ENCODE measurements at places on chromosomes 3 and 15.

GRCh38 chr3:10581251-10581650, 75.9 kb upstream of the ATP2B2 start:
- no peak for DNase-seq

GRCh38 chr3:151276687-151277042, 1.7 kb downstream of the P2RY14 start:
- DNase-seq = no peak

DNA sequence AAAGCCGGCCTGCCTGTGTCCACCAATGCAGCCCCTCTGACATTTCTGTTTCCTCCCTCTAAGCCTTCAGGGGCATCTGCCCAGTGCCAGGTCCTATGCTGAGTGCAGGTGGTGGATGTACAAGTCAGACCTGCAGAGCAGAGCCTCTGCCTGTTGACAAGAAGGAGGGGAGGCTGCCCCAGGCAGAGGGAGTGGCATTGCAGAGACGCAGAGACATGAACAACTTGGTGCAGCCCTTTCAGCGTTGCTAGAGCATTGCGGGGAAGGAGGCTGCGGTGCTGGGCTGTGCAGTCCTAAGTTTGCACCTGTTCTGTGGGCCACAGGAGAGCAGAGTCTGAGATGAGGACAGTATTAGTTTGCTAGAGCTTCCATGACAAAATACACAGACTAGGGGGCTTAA, 65.2 kb downstream of the LSM3 start:
- DNase-seq = no peak

- no peak for DNase-seq
Observed at GRCh38 chr3:39118079-39118478, 10.6 kb downstream of the TTC21A start.

DNA sequence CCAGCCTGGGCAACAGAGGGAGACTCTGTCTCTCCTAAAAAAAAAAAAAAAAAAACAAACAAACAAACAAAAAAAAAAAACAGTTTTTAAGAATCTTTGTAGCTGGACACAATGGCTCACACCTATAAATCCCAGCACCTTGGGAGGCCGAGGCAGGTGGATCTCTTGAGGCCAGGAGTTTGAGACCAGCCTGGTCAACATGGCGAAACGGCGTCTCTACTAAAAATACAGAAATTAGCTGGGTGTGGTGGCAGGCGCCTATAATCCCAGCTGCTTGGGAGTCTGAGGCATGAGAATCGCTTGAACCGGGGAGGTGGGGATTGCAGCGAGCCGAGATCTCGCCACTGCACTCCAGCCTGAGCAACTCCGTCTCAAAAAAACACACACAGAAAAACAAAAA, 53.1 kb downstream of the KLHL25 start:
- DNase-seq = no peak

- no peak for DNase-seq
Observed at GRCh38 chr3:128703561-128703960, 22.4 kb upstream of the RAB7A start.

DNA sequence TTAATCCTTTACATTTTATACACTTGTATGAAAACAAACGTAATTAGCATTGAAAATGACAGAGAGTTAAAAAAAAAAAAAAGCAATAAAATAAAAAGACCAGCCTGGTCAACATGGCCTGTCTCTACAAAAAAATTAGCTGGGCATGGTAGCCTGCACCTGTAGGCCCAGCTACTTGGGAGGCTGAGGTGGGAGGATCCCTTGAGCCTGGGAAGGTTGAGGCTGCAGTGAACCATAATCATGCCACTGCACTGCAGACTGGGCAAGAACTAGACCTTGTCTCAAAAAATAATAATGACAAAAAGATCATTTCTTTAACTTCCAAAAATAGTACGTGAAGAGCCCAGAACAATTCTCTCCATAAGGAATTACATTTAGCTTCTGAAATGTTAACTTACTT, 1.9 kb downstream of the SSR3 start:
- no peak for DNase-seq

DNA sequence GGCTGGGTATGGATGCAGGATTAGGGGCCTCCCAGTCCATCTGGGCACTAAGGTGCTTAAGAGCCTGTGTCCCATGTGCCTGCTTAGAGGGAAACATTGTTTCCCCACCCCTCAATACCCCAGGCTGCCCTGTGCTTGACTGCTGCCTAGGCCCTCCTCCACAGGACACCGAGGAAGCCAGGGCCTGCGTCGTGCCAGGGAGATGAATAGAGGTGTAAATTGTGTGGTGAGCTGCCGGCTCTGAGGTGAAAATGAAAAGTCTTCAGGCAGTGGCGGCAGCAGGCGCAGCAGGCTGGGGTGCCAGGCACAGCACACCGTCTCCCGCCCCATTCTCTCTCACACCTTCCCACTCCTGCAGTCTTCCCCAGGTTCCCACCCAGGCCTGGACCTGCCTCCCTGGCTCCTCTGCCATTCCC, 13.9 kb upstream of the GRM2 start:
- no peak for DNase-seq

- DNase-seq = no peak
Observed at GRCh38 chr3:69582044-69582443, 157.2 kb upstream of the MITF start.

- DNase-seq = no peak
Observed at GRCh38 chr3:106213954-106214353, 345.1 kb upstream of the CBLB start.

DNA sequence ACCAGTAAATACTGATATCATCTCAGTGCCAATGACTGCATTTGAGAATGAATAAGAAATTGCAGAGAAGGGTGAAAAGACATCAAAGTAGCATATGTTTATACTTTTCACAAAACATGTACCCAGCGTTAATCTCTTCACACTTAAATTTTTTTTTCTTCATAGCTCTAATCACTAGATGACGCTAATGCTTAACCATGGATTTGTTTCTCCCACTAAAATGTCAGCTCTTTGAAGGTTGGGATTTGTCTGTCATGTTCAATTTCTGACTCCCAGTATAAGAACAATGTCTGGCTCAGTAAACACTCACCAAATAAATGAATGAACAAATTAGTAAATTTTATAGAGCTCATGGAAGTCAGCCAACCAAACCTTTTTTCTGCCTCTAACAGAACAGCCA, 78.3 kb upstream of the LMCD1 start:
- no peak for DNase-seq

GRCh38 chr3:138127636-138128365, 4.4 kb downstream of the A4GNT start:
- no peak for DNase-seq

DNA sequence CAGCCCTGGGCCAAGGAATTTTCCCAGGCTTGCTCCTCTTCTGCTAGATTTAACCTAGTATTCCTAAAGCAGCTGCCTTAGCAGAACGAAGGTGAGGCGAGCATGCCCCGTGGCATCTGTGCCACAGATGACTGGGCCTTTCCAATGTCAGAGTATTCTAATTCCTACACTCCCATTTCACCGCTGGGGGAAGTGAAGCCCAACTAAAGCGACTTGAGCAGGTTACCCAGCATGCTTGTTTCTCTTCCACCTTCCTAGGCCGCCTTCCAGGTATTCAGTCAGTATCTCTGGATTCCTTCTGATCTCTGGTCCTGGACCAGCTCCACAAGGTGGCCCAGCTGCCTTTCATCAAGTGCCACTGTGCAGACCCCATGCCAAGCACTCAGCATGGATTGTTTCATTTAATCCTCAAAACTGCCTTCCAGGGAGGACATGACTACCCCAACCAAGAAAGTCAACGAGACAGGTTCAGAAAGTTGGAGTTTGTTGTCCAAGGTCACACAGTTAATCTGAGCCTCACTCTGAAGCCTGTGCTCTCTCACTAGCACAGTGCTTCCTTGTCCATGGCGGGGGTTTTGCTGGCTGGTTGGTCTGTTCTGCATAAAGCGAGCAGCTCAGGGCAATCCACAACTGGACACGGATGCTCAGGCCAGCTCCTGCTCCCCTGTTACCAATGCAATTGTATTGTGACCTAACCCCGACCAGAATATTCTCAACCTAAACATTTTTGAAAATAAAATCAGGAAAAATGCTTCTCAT, 15.1 kb downstream of the MYO5C start:
- no peak for DNase-seq

DNA sequence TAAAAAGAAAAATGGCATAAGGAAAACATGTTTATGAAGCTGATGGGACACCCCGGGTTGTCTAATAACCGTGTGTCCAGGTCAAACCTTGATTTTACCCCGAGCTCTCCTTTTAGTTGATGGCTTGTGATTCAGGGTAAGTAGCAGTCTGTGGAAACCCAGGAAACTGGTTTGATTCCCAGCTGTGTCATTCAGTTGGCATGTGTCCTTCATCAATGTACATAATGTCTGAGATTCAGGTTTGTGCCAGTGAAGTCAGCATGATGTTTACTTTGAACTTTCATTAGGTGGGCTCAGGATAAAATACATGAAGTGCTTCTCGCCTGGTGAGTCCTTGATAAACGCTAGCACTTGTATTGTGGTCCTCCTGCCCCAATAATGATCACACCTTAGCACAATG, 4.3 kb upstream of the COPG1 start:
- DNase-seq = no peak

- no peak for DNase-seq
Observed at GRCh38 chr3:50372349-50372748, 13.0 kb upstream of the TMEM115 start.

- DNase-seq = no peak
Observed at GRCh38 chr3:6204891-6205290, 656.0 kb upstream of the GRM7 start.

DNA sequence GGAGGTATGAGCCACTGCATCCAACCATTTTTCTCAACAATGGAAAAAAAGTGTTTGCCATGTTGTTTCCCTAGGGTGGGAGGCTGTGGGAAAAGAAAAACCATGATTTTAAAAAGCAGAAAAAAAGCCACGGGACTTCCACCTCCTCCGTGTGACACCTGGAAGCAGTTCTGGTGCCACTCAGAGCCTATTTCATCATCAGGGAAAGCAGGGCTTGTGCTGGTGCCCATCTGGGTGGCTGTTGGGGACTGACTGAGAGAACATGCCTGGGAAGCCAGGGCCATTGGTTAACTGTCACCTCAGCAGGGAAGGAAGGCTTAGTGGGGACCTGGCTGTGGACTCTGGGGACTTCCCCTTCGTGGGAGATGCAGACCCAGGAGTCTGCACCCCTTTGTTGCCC, 7.3 kb downstream of the RNU5B-1 start:
- DNase-seq = no peak
